ENCODE measurements at places on chromosomes 5 and 9.

GRCh38 chr9:82284758-82285157 is 296.2 kb downstream of the SPATA31D1 start:
- DNase-seq: no peak

DNA sequence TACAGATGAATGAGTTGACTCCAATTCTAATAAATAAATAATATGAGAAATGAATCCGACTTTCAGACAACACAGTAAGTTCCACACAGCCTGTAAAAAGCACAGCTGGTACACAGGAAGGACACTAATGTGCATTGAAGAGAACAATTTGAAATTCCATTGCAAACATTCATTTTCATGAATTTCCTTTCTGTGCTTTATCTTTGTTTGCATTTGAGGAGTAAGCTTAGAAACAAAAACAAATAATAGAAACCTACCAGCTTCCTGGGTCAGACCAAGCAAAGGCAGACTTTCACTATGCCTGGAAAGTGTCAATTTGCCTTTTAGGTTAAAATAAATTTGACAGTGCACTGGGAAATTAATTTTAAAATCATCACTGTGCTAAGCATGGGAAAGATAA is 143.8 kb upstream of the VLDLR start:
- no peak for DNase-seq

GRCh38 chr5:151483647-151484046 is 36.2 kb downstream of the SLC36A1 start:
- no peak for DNase-seq

DNA sequence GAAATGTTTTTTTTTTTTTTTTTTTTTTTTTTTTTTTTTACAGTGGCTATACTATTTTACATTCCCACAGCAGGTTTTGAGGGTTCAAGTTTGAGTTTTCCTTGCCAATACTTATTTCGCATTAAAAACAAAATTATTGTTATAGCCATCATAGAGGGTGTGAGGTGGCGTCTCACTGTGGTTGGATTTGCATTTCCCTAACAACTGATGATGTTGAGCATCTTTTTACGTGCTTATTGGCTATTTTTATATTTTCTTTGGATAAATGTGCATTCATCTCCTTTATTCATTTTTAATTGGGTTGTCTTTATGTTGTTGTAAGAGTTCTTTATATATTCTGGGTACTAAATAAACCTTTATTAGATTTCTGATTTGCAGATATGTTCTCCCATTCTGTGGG is 18.9 kb upstream of the UBLCP1 start:
- DNase-seq: no peak

- peak; percentile 48 for DNase-seq
Observed at GRCh38 chr5:78648359-78649210, at the start of gene LHFPL2. Gene LHFPL2 (minus strand): TSS chr5:78648772. CDS start chr5:78510213, 138,559 bp downstream.

DNA sequence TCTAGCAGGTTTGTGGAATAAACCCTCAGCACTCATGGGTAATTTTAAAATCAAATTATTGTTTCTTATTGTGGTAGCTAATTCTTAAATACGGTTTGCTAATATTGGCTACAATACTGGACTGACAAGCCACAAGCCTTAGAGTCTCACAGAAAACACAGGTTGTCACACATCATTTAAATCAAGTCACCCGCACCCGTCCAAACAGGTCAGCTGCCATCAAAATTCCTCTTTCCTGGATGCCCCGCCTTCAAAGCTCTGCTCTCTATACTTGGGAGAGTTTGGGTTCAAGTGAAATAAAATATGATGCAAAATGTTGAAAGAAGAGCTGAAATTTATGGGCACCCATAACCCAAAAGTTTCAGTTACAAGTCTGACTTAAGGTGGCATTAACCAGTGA is 12.3 kb upstream of the SUSD1 start:
- no peak for DNase-seq

DNA sequence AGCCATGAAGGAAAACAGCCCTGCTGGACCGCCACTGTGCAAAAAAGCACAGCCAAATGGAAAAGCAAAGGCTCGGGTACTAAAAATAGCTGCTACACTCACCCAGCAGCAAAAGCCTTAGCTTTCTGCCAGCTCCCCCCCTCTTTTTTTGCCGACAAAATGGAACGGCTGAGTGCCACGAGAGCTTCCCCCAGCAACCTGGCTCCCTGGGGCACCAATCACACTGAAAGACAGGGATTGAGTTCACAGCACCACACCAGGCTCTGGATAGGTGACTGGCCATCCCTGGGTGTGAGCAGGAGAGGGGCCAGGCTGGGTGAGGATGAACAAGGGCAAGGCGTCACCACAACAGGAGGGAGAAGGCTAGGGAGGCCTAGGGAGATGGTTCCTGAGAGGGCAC is 66.7 kb downstream of the SIL1 start:
- no peak for DNase-seq

DNA sequence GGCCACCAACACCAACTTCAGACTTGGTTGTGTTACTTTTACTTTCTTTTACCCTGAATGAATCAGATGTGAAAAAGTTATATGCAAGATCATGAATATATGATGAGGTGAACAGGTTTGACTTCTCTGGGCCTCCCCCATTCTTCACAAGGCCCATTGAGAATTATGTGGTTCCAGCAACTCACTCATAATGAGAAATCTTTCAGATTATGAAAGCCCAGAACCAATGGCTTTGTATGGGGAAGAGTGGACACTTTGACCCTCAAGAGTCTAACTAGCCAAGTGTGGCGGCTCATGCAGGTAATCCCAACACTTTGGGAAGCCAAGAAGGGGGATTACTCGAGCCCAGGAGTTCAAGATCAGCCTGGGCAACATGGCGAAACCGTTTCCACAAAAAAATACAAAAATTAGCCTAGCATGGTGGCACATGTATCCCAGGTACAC is 16.1 kb upstream of the LNPEP start:
- DNase-seq: no peak

DNA sequence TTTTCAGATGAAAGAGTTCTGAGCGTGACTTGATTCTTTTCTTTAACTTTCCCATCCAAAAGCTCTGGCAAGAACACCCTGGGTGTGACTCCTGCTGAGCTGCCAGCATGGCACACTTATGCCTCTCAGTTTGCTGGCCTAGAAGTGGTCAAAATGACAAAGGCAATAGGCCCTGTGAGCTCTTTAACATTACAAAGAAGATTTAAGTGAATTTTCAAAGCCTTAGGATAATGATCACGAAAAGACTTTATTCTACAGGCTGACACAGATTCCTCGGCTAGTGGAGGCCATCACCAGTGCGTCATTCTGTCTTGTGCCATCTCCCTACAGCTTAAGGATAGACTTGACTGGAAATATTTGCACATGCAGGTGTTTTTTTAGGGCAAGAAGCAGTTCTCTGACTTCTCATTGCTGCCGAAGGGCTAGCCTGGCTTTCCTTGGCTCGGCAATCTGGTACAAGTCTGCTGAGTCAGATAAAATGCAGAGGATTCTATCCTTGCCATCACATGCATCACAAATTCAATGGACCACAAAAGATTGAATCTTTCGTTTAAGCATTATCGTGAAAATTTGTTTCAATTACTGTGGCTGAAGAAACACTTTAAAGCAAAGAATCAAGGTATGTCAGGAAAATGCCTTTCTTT is 311.5 kb downstream of the COX7C start:
- DNase-seq: no peak

GRCh38 chr5:135232958-135233357 is 166.1 kb downstream of the MACROH2A1 start:
- DNase-seq: no peak

- no peak for DNase-seq
Observed at GRCh38 chr9:16316456-16316855, 554.0 kb downstream of the BNC2 start.

DNA sequence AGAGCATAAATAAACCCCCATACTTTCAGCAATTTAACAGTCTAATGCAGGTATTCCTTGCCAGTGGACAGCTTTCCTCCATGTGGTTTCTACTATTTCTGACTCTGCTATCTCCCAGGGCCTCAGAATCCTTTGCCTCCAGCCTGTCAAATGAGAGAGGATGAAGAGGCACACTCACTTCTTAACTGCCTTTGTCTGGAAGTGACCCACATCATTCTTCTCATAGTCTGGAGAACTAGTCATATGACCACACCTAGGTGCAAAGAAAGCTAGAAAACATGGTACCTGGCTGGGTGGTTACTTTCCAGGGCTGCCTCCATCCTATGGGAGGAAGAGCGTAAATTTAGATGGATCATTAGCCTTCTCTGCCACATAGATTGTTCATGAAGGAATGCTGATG is 22.5 kb downstream of the PALM2AKAP2 start:
- DNase-seq: no peak

DNA sequence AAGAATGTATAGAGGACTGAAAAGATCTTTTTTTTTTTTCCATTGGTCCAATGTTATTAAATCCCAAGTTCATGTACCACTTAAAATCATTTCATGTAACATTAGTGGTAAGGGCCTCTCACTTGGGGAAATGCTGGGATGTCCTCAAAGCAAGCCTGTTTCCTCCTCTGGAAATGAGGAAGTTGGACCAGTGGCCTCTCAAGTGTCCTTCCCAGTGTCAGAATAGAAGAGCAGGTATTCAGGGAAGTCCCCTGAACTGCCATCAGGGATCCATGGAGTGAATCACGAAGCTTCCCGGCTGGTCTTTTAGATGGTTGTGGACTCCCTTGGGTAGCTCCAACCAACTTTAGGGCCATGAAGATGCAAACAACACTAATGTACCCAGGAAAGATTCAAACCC is 55.2 kb upstream of the AFAP1L1 start:
- DNase-seq: no peak

DNA sequence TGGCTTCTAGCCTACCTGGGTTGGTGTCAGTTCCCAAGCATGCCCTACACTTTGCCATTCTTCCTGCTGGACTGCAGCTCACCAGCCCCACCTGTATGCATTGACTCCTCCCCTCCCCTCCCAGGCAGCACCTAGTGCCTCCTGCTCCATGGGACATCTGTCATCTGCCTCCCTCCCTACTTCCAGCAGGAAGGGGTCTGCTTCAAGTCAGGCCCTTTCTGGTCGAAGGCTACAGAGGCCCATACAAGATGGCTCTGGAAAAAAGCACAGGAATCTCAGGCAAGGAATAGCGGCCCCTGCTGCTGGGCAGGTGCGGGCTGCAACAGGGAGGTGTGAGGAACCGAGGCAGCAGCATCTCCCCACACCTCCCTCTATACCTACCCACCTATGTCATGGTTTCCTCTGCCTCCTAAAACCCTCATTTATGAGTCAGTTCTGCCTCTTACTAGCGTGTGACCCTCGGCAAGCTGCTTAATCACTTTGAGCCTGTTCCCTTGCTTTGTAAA is 19.7 kb downstream of the WWC1 start:
- DNase-seq: no peak

DNA sequence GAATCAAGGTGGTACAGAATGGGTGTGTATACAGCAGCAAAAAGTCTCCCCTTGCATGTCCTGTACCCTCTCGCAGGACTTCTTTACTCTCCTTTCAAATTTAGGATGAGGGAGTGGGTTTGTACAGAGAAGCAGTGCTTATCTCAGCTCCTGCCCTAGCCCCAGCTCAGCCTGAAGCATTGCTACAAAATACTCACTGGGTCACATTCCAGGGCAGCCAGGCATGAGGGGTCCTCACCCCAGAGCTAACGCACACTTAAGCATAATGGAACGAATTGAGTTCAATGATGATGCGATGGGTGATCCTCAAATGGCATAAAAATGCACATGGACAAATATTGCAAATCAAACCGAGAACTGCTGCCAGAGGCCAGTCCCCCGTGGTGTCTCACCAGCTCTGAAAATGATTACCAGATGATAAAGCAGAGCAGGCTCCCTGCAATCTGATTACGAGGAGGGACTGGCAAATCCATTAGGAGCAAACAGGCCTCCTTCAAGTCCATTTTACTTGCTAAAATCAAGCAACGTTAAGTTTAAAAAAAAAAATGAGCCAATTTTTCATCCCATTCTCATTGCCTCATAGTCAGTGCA is 231.6 kb upstream of the TAS2R1 start:
- no peak for DNase-seq

DNA sequence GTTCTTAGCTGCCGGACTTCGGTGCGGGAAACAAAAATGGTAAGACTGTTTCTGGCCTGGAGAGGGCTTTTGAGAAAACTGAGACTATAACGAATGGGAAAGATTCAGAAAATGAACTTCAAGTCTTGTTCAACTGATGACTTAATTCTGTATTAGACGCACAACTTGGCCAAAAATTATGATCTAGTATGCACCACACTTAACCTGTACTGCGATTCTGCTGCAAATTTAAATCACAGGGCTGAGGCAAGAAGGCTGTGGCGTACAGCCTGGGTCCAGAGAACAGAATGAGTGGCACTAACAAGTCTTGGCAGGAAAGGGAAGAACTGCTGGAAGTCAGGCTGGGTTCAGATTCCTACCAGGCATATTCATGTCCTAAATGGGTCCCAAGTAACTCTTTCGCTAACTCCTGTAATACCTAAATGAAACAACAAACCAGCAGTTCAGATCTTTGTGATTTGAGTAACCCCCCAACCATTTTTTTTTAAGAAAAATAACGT is 781 bp upstream of the COL23A1 start:
- DNase-seq: no peak

DNA sequence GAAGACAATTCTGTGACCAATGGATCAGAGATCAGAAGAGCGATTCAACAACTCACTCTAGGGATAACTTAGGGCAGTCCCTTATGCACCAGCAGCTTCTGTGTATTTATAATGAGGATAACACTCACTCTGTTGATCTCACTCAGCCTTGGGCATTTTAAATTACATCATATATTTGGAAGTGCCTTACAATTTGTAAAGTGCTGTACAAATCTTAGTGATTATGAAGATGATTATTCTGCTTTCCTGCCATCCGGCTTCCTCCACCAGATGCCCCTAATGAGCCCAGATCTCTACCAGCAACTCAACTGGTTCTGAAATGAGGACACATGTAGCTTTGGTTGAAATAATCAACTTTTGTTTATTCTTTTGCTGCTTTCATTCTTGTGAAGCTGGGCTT is 105.3 kb downstream of the PCSK1 start:
- DNase-seq: no peak

GRCh38 chr9:109452761-109453160 is 45.3 kb downstream of the PTPN3 start:
- DNase-seq: no peak

DNA sequence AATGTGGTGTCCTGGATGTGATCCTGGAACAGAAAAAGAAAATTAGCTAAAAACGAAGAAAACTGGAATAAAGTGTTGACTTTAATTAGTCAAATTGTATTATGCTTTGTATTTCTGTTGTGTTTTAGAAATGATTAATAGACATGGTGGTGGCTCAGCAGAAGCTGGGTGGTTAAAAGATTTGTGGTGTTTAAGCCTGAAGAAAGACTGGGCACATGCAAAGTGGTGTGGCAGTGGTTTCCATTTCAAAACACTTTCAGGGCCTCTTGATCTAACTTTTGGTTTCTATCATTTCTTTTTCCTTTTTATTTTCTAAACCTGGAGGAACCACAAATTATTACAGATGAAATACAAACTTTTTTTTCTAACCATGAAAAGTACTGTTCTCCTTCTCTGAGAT is 44.1 kb downstream of the ADGRV1 start:
- no peak for DNase-seq

Data from stimulated activated CD8-positive, alpha-beta memory T cell treated with anti-CD3 and anti-CD28 coated beads, Interleukin-4, amount 100 ng/mL, for 48 hours (primary cell).